ENCODE measurements at places on chromosomes 6 and 20. TPM values are rescaled to one million over a fixed set of nuclear protein-coding genes. Genes with fewer than 3 reads are reported as not detected.

DNA sequence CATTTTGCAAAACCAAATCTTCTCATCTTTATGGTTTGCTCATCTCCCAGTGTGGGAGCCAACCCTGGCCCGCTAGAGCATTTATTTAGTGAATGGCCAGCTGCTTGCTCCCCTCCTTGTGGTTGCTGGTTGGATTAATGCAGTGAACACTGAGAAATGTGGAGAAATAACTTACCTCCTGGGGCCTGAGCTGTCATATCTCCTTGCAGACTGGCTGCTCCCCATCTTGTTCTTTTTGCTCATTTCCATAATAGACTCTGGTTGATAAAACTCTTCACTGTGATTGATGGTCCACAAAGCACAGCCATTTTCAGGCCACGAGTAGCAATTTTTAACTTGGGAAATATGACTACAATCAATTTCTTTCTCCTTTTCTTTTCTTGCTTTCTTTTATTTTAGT lies 1078.5 kb upstream of the FLRT3 start:
- DNase-seq: no peak
- H3K27me3 ChIP-seq: no peaks in the 10 kb centered on the region
- H3K4me1 ChIP-seq: no peaks in the 10 kb centered on the region
- H3K4me3 ChIP-seq: no peak overlapping the region
- no peak overlapping the region for H3K27ac ChIP-seq
- H3K36me3 ChIP-seq: no peaks in the 10 kb centered on the region

GRCh38 chr6:30900863-30901417 lies 7.1 kb upstream of the GTF2H4 start:
- H3K36me3 ChIP-seq: peaks cover 5% of the 10 kb centered on the region
- no peak overlapping the region for H3K4me3 ChIP-seq
- DNase-seq: no peak

The SAMD5 gene
- not detected for total RNA-seq

DNA sequence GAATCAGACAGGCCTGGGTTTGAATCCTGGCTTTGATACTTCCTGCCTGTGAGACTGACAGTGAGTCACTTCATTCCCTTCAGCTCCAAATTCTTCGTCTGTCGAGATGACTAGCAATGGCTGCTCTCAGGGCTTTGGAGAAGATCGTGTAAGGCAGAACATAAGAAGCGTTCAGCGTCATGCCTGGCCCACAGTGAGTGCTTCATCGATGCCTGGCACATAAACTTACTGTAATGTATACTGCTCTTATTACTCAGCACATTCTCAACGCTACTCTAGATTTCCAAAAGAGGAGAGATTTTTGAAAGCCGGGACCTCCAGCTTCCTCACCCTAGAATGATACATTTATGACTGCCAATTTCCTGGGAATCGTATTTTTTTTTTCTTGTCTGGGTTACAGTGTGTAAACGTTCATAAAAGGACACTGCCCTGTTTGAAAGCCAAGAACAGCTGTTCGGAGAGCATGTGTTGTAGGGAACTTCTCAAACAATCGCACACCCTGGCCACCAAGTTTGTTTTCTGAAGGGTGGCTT lies 16.2 kb upstream of the BCAS1 start:
- no peak overlapping the region for H3K27ac ChIP-seq
- H3K36me3 ChIP-seq: peaks cover 2% of the 10 kb centered on the region
- no peak for DNase-seq
- H3K27me3 ChIP-seq: peaks cover 4% of the 10 kb centered on the region
